ENCODE measurements at places on chromosomes 16 and 17.

DNA sequence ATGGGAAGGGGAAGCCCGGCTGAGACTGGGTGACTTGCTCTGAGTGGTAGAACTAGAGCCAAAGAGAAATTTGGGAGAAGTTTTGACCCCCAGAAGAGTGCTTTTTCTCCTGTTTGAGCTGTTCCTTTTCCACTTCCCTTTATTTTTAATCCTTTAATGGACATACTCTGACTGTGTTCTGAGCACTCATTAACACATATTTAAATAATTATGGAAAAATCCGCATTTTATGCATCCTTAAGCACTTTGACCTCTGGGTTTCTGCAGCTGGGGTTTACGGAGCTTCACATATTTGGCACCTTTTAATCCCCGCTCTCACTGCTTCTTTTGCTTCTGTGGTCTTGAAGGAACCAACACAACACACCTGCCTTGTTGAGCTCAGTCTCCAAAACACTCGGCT lies 114.7 kb downstream of the FOXL1 start:
- no peak for DNase-seq

GRCh38 chr17:10698096-10698818 lies 863 bp downstream of the ADPRM start:
- DNase-seq, result no peak

- DNase-seq, result no peak
Measured at GRCh38 chr17:640436-640835, 74.2 kb downstream of the VPS53 start.

- no peak for DNase-seq
Measured at GRCh38 chr17:41652461-41652970, 28.1 kb upstream of the KRT17 start.

DNA sequence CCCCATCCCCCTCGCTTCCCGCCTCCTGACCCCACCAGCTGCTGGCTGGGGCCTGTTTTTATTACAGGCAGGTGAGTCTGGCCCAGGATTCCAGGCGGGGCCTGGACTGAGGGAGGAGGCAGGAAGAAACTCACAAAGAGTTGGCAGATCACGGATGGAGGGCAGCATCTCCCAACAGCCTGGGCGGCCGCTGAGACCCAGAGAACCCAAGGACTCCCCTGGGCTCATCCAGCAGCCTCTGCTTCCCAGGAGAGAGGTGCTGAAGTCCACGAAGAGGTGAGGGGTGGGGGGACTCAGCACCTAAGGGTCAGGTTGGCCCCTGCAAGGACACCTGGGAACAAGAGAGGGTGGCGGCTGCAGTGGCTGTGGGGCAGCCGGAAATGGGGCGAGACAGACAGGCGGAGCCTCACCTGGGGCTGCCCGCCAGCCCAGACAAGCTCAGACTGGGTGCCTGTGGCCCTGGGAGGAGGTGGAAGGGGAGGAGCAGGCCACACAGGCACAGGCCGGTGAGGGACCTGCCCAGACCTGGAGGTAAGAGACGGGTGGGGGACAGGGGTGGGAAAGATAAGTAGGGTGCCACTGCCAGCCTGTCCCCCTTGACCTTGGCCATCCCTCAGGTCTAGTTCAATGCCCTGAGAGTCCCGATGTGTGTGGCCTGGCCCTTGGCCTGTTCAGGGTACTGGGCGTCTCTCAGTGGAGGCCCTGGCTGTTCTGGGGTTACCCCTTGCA lies 8.7 kb upstream of the ADGRG1 start:
- DNase-seq, result peak; percentile 71

DNA sequence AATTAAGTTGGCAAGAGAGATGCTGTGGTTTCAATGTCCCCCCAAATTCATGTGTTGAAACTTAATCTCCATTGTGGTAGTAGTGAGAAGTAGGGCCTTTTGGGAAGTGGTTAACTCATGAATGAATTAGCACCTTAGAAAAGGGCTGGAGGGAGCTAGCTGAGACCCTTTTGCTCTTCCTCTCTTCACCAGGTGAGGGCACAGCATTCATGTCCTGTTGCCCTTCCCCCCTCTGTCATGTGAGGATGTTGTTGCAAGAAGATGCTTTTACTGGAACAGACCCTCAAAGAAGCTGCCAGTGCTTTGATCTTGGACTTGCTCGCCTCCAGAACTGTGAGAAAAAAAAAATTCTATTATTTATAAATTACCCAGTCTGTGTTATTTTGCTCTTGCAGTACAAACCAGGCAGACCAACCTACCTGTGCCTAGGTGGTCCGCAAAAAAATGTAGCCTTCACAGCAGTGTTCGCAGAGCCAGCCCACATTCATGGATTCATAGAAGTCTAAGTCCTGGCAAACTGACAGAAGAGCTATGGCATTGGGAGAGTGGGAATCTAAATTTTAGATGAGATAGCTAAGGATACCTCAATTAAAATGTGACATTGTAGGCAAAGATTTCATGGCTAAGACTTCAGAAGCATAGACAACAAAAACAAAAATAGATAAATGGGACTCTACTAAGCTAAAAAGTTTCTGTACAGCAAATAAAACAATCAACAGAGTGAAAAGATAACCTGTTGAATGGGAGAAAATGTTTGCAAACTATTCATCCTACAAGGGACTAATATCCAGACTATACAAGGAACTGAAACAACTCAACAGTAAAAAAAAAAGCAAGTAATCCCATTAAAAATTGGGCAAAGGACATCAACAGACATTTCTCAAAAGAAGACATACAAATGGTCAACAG lies 32.0 kb upstream of the ABCA5 start:
- DNase-seq, result no peak

GRCh38 chr17:78237401-78238012 lies 6.1 kb downstream of the TMEM235 start:
- DNase-seq, result no peak

DNA sequence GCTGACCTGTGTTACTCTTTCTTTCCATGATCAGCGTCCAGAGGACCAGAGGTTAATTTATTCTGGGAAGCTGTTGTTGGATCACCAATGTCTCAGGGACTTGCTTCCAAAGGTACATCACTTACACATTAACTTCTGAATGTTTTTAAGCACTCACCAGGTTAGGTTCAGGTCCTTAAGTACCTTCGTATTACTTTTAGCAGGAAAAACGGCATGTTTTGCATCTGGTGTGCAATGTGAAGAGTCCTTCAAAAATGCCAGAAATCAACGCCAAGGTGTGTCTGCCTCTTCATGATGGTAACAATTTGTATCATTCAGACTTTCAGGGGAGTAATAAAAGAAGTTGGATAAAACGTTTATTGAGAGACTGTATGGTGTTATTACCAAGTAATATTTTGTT lies 3.3 kb downstream of the HERPUD1 start:
- DNase-seq, result no peak

GRCh38 chr17:63573634-63574033 lies 23.4 kb downstream of the DCAF7 start:
- DNase-seq, result no peak

DNA sequence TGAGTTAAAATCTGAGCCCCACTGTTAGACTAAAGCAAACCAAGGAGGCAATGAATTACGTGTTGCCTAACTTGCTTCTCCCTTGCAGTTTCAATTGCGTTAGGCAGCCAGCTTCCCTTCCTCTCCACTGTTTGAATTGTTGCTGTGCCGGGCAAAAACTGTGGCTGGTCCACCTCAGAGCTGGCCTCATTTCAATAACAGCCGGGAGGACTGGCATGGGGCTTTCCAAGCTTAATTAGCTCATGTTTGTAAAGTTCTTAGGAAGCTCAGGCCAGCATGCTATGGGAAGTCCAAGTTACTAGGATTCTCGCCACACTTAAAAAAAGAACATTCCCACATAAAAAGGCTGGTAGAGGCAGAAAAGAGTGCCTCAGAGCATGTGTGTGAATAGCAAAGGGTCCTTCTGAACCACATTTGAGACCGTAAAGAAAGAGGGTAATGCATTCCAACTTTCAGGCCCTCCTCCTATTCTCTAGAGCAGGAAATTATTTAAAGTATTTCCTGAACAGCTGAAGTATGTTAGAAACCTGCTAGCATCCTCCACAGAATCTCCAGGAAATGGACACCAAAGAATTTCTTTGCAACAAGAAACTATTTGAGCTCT lies 79.0 kb upstream of the SMURF2 start:
- no peak for DNase-seq

GRCh38 chr17:47781397-47781796 lies 40.2 kb downstream of the OSBPL7 start:
- DNase-seq, result no peak

DNA sequence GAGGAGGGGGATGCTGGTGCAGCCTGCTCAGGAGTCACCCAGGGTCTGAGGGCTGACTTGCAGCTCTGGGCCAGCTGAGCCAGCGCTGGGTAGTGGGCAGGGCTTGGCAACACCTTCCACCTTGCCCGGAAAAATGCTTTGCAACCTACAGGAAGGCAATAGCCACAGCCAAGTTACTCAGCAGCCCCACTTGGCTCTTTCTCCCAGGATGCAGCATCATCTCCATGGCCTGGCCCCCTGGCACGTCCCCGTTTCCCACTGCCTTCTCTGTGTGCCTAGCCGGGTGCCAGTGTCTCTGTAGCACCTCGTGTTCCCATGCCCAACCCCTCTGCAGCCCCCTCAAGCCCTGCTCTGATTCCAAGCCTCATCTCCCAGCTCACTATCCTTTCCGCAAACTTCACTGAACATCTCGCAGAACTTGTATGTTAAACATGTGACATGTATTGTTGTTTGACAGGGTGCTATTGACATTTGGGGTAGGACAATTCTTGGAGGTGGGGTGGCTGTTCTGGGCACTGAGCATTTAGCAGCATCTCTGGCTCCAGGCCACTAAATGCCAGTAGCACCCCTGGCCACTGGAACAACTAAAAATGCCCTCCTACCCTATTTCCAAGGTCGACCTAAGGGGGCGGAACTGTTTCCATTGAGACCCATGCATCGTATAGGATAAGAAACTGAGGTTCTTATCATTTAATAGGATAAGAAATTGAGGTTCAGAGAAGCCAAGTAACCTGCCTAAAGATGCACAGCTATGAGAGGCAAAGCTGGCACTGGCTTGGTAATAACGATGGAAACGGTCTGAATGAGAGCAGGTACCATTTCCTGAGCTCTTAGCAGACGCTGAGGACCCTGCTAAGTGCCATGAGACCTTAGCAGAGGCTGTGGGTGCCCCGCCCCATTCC lies 12.2 kb downstream of the DEXI start:
- DNase-seq, result no peak

GRCh38 chr16:7976563-7976962 lies 613.7 kb downstream of the TMEM114 start:
- DNase-seq, result no peak

- DNase-seq, result no peak
Measured at GRCh38 chr17:957856-958421, 21.6 kb downstream of the NXN start.

- no peak for DNase-seq
Measured at GRCh38 chr17:47315451-47316266, 8.1 kb upstream of the EFCAB13 start.

DNA sequence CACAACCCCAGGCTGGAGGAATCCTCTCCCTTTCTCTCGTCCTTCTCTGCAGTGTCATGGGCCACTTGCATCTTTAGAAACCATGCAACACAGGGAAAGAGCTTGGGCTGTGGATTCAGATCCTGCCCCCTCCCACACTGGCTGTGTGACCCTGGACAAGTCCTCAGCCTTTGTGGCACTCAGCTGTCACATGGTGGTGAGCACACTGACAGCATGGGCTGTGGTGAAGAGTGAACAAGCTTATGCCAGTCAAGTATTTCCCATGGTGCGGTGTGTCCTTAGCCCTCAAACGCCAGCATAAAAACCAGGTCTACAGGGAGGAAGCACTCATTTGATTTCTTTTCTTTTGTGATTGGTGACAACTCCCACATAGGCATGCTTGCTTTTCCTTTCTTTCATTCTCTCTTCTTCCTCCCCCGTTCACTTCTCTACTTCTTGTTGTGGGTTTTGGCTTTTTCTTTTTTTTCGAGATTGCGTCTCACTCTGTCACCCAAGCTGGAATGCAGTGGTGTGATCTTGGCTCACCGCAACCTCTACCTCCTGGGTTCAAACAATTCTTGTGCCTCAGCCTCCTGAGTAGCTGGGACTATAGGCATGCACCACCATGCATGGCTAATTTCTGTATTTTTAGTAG lies 314.2 kb downstream of the CPPED1 start:
- no peak for DNase-seq

DNA sequence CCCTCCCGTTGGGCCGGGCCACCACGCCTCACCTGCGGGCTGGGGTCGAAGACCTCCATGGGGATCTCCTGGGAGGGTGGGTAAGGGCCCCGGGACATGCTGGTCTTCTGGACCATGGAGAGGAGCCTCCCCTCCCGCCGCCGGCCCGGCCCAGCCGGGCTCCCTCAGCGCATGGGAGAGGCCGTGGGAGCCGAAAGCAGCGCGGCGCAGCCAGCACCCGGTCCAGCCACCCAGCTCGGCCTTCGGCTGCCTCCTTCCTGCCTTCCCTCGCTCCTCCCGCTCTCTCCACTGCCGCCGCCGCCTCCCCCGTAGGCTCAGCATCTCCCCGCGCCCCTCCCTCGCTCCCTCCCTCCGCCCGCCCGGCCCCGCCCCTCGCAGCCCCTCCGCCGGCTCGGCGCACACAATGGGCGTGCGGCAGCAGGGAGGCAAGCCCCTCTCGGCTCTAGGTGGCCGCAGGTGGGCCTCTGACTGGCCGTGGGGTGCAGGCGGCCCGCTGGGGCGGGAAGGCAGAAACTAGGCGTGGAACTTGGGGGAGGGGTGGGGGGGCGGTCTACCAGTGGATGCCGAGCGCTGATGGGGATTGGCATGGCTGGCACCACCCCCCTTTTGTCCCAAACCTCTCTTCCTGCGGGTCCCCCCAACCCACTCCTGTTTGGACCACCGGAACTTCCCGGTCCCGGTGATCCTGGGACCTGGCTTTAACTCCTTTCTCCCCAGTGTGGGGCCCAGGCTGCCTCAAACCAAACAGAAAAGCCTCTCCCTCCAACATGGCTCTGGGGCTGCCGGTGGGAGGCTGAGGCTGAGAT lies at the start of gene CACNB1:
Gene CACNB1, minus strand, starts transcription at position 290 of the 806 bp plus-strand sequence. Its CDS starts 174 bp downstream, at position 116.
- peak; percentile 90 for DNase-seq

GRCh38 chr17:35616536-35616935 lies 29.4 kb downstream of the AP2B1 start:
- DNase-seq, result no peak

DNA sequence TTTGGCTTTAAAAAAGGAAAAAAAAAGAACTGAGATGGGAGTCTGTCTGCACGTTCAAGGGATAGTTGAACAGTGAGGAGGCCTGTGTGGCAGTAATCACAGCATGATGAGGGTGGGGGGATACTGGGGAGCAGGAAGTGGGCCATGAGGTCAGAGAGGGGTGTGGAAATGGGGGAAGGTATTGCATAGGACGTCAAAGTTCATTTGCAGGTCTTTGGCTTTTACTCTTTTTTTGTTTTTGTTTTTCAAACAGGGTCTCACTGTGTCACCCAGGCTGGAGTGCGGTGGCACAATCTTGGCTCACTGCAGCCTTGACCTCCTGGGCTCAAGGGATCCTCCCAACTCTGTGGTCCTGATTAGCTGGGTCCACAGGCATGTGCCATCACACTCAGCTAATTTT lies 19.0 kb downstream of the WWP2 start:
- DNase-seq, result no peak

DNA sequence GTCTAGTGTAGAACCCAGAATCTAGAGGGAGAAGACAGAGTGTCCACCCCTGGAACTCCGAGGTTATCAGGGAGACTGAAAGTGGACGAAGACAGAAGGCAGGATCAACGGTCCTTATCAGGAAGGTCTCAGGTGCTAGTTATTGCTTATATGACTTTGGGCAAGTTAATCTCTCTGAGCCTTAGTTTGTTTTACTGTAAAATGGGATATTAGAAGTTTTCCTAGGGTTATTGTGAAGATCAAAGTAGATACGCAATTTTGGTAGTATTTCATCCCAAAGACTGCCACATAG lies 1.2 kb downstream of the RNF167 start:
- no peak for DNase-seq

- DNase-seq, result no peak
Measured at GRCh38 chr16:53456625-53457024, 22.4 kb downstream of the RBL2 start.

Data from posterior vena cava (tissue), 2 donors.